CD4-positive, alpha-beta T cell treated with Interleukin-17A for 1 hour (primary cell): ENCODE measurements at places on chromosomes 2 and 18.

- DNase-seq = no peak
Measured at GRCh38 chr2:39923455-39923854, 144.4 kb upstream of the THUMPD2 start.

- DNase-seq = no peak
Measured at GRCh38 chr2:137706786-137707613, 257.3 kb upstream of the HNMT start.

GRCh38 chr2:109244750-109245382 lies 115.9 kb downstream of the SH3RF3 start:
- DNase-seq = no peak

GRCh38 chr2:34069604-34070003 lies 470.5 kb upstream of the FAM98A start:
- no peak for DNase-seq
